ENCODE measurements at places on chromosomes 4 and X.

DNA sequence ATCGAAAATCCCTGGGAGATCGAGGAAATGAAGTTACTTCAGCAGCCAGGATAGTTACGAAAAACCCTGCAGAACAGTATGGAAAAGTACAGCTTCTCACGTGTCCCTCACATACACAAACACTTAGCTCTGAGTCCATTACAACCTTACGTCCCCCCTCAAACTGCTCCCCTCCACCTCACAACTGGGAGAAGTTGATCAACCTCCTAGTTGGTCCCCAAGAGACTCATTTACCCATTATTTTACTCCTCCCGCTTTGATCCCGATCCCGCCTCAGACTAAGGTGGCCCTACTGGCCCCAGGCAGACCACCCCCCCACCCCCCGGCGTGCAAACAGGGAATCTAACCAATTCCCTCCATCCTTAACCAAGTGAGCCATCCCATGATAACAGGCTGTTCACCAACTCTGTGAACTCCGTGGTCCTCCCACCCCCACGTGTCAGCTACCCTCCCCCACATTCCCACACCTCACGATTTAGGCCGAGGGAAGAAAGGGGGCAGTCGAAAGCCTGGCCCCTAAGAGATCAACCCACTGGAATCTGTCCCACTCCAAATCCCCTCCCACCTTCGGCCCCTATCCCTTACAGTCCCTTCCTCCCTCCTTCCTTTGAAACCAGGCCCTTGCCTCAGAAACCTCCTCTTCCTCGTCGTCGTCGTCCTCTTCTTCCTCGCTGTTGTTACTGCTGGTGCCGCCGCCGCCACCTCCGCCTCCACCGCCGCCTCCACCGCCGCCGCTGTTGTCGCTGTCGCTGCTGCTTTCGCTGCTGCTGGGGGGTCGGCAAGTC, 755 bp downstream of the ANKRD17 start:
- peak; percentile 2 for DNase-seq

DNA sequence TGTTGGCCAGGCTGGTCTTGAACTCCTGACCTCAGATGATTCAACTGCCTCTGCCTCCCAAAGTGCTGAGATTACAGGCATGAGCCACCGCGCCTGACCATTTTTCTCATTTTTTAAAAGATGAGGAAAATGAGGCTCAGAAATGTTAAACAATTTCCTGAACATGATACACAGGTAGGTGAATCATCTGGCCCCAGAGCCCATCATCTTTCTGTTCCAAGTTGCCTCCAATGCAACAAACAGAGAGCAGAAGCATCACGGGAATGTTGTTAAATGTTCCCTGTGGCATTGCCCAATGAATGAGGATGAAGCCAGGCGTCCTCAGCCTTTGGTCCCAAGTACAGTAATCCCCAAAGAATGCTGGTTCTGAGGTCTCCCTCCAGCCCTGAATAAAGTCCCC, 31.3 kb upstream of the ANXA5 start:
- DNase-seq: no peak

DNA sequence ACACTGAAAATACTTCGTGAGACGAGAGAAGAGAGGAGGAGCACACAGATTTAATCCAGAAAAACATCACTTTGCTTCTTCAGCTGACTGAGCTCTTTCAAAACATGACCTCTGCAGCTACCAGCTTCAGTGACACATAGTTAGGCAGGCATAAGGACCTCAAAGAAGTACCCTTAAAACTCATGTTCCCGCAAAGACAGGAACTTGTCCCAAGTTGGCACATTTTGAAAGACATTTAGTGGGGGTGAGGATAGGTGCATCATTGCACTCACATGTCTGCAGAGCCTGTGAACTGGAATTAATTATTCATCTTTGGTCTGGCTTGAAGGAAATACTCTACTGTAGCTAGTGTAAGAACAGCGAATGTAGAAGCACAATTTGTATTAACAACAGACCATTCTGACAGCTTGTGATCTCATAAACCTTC, 221.8 kb downstream of the MGST2 start:
- no peak for DNase-seq

DNA sequence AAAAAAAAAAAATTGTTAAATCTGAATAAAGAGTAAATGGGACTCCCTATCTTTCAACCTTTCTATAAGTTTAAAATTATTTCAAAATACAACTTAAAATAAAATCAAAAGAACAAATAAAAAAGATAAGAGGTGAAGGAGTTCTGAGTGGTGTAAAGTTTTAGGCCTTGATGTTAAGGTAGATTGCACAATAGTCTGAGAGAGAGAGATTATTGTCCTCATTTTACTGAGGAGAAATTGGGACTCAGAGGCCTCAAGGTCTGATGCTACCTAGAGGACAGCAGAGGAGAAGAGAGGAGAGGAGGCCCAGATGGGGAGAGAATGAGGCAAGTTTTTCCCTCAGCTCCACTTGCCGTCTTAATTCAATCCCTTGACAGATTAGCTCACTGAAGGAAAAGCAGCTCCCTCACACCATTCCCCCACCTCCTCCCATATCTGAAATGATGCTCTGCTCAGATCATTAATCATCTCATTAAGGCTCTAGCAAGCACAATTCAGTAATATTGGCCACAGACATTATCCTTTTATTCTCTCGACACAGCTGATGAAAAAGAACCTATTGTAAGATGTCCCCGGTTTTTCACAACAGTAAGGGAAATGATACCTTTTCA, 106.3 kb upstream of the PTPN13 start:
- no peak for DNase-seq

GRCh38 chrX:100368167-100368566, 41.9 kb downstream of the PCDH19 start:
- no peak for DNase-seq

GRCh38 chr4:26459054-26459755, 31.1 kb downstream of the CCKAR start:
- DNase-seq: no peak

DNA sequence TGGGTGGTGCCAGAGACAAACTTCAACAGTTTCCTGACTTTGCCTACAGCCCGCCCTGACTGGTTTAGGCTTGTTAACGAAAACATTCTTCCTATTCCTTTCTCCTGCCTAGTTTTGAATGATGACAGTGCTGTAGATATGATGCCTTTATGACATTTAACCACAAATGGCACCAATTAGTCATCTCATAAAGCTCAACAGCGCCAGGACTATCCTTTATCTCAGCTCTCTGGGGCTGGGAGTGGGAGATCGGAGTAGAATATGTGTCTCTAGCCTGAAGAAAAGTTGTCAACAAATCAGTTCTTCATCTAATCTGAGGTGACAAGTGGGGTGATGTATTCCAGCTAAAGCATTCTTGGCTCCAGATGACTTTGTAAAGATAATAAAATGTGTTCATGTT, 64.6 kb upstream of the SH3RF1 start:
- no peak for DNase-seq

GRCh38 chrX:107707866-107708265, 67.7 kb downstream of the TSC22D3 start:
- DNase-seq: no peak

DNA sequence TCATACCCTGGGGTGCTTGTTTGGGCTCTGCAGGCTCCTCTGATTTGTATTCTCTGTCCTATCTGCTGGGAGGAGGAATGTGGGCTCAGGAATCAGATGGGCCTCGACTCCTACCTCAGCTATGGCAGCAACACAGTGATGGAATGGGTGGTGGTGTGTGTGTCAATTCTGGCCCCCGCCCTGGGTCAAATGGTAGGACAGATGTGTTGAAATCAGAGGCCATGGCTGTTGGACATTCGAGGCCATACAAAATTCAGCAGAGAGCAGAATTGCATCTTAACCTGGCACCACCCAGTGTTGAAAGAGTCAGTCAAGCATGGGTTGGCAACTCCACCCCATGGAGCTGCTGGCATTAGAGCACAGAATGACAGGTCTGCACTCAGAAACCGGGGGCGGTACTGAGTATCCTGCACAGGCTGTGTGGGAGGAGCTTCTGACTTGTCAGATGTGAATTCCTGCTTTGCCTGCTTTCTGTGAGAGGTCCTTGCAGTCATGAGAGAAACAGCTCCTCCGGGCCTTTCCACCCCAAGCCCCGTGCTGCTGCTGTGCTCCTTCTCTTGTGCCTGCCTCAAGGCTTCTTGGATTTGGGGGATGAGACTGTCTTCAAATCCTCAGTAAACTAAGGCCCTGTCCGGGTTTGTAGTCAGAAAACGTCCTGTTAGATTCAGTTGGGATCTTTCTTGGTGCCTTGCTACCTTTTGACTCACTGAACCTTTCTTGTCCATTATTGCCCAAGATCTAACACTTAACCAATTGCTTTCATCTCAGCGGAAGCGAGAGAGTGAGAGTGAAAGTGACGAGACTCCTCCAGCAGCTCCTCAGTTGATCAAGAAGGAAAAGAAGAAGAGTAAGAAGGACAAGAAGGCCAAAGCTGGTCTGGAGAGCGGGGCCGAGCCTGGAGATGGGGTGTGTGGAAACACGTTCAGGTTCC, 13.0 kb downstream of the DKC1 start:
- DNase-seq: no peak

DNA sequence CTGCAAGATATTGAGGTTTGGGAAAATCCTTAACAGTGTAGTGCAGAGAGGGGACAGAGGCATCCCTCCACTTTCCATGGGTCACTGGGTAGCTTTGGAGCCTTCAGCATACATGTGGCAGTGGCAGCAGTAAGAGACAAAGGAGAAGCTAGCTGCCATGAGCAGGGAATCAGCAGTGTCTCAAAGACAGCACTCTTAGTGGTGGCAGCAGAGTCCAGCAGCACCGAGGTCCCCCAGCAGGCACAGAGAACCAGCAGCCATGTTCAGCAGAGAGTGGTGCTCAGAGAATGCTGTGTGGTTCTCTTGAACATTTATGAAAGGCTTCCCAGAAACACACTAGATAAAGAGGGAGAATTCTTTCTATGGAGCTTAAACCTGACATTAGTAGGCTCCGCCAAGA, 308.5 kb downstream of the CENPC start:
- no peak for DNase-seq

GRCh38 chr4:14864365-14865030, 137.8 kb upstream of the CPEB2 start:
- no peak for DNase-seq

DNA sequence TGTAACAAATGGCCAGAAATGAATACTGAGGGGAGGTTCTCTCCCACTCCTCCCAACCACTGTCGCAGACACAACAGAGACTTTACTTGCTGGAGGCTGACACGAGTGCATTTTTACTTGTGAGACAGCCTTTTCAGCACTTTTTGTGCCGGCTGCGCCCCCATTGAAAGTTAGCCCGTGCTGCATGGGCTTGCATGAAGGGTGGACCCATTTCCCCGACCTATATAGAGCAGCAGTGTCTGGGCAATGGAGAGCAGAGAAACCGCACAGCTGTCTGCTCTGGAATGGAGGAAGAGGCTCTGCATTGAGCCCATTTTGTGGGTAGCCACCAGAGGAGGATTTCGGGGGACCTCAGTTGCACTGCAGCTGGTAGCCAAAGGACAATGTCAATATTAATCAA, 208.8 kb downstream of the UGT8 start:
- DNase-seq: no peak

GRCh38 chr4:96986816-96987215, 1146.9 kb downstream of the PDHA2 start:
- no peak for DNase-seq

GRCh38 chr4:3123181-3123671, 48.7 kb downstream of the HTT start:
- DNase-seq: no peak

- DNase-seq: no peak
Measured at GRCh38 chrX:13899607-13900006, 82.7 kb upstream of the GPM6B start.

GRCh38 chr4:22999419-22999818, 306.7 kb downstream of the GBA3 start:
- no peak for DNase-seq

DNA sequence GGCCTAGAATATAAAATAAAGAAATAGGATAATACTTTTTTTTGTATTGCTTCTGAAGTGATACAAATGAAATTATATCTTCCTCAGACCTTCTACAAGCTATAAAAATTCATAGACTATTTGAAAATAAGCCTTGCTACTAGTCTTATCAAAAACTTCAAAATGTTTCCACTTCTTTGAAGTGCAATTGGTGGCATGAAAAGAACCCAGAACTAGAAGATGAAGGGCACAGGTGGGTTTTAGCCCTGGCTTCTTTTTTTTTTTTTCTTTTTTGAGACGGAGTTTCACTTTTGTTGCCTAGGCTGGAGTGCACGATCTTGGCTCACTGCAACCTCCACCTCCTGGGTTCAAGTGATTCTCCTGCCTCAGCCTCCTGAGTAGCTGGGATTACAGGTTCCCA, 44.2 kb downstream of the GSX2 start:
- DNase-seq: no peak

GRCh38 chr4:189973646-189974045, 33.0 kb downstream of the FRG1 start:
- no peak for DNase-seq

DNA sequence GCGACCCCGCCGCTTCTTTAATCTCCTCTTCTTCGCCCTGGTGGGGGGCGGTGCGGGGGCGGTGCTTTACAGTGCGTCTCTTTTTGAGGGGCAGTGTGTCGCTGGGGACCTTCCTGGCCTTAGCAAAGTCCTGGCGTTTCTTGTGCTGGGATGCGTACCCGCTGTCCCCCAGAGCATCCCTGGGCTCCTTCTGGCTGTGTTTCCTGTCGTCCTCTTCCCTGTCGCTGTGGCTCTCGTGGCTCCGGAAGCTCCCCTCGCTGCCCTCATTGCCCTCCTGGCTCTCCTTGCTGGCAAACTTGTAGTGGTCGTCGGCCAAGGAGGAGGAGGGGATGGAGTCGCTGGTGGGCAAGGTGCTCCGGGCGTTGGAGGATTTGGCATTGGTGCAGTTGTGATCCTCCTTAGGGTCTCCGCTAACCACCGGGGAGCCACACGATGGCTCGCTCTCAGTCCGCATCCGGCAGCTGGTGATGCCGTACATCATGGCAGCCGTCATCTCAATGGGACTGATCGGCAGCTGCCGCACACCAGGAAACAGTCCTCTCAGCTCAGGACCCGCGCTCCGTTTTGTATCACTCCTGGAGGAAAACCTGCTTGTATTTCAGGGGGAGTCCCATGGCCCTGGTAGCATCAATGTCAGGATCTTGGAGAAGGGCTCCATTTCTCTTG, 30.4 kb upstream of the TMSB15A start:
- no peak for DNase-seq

DNA sequence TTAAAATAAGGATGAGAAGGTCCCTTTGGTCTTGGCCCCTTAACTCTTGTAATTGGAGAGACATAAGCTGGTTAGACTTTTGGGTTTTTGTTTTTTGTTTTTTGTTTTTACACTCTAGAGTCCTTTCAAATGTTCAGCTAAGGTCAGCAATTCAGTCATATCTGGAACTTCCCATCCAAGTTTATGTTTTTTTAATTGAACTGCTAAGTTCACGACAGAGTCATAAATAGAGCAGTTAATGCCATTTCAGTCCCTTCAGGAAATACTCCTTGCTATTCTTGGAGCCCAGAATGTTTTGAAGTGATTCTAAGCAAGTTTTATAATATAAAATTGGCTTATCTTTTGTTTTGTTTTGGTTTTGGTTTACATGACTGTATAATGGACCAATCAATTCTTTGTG, 329.4 kb upstream of the PABPC4L start:
- DNase-seq: no peak
